ENCODE measurements at places on chromosomes 4 and X. TPM values are rescaled to one million over a fixed set of nuclear protein-coding genes. Genes with fewer than 3 reads are reported as not detected.

The SOWAHD gene
- 2.1 TPM for polyA plus RNA-seq

GRCh38 chr4:145093638-145094037 is 4.4 kb downstream of the ANAPC10 start:
- no peak for DNase-seq

- DNase-seq, result no peak
Measured at GRCh38 chr4:6342530-6343293, 73.1 kb downstream of the WFS1 start.

GRCh38 chrX:83008415-83008814 is 499.7 kb upstream of the POU3F4 start:
- DNase-seq, result no peak

DNA sequence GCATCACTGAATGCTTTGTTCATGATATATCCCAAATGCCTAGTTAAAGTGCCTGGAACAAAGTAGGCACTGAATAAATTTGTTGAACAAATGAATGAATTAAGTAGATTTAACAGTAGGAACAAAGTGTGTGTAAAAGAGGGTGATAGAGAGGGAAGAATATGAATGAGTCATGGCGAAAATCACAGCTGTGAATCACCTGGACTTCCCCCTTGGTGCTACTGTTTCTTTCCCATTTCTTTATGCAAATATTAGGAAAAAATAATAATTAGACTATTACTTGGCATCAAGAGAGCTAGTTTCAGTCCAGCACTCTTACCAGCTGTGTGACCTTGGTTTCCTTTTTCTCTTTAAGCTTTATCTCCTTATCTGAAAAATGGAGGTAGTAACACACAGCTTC is 9.2 kb downstream of the SPIN3 start:
- no peak for DNase-seq

GRCh38 chr4:184959786-184960185 is 58.5 kb upstream of the HELT start:
- DNase-seq, result no peak

- DNase-seq, result no peak
Measured at GRCh38 chr4:42656679-42656943, 294 bp downstream of the ATP8A1 start.

DNA sequence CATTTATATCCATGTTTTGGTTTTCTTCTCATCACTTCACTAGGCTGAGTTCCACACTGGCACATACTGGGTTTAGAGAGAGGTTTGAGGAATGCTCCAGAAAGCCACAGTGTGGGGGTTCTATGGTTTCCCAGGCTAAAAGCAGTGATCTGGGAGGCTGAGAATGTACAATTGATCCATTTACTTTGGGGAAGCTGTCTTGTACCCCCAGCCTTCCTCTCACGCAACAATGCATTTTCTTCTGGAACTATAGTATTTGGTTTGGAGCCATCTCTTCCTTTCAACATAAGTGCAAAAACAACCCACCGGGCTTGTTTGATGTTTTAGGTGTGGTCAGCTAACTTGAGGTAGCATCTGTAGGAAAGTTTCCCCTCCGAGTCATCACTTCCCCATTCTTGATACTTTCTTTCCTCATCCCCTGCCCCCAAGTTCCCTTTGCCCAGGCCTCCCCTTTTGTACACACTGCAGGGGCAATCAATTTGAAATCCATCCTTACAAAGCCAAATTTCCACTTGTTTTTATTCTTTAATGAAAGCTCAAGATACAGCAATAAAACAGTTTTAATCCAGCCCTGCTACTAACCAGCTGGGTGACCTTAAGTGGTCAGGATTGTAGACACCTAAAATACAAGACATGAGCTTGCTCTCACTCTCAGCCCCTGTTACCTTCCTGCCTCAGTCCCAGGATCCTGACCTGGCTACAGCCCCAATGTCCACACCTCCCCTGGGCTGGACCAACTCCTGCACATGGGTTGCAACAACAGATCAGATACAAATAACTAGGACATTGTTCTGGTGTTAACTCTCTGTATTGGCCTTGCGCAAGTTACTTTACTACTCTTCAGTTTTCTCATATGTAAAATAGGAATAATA is 109.2 kb downstream of the FHDC1 start:
- DNase-seq, result no peak

GRCh38 chr4:70783096-70783495 is 56.6 kb downstream of the GRSF1 start:
- DNase-seq, result no peak

GRCh38 chr4:15771216-15772058 is 6.7 kb upstream of the CD38 start:
- no peak for DNase-seq

Data from HepG2 (cell line).